ENCODE measurements at places on chromosomes 3 and 15.

DNA sequence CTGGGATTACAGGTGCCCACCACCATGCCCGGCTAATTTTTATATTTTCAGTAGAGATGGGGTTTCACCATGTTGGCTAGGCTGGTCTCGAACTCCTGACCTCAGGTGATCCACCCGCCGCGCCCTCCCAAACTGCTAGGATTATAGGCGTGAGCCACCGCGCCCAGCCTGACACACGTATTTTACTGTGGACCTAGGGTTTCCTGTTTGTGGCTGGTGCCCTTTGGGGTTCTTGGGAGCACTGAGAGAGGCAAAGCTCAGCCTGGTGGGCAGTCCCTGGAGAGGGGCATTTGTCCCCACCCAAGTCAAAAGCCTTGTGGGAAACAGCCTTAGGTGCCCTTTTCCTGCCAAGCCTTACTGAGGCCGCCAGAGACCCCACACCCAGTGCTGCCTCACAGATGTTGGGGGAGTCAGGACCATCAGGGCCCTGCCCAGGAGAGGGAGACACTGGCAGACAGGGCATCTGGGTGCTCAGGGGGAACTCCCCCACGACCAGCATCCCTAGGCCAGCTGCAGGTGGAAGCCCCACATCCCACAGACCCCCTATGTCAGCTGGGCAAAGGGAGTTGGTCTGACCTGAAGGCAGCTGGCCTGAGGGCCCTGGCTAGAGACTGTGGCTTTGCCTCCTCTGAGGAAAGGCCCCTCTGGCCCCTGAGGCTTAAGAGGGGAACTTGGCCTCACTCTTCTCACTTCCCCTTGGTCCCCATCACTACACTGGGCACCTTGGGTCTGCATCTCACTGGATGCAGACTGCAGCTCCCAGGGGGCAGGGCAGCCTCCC lies 35.1 kb downstream of the DNAH1 start:
- no peak for DNase-seq

GRCh38 chr3:46936733-46937250 lies 39.8 kb downstream of the CCDC12 start:
- DNase-seq = no peak

DNA sequence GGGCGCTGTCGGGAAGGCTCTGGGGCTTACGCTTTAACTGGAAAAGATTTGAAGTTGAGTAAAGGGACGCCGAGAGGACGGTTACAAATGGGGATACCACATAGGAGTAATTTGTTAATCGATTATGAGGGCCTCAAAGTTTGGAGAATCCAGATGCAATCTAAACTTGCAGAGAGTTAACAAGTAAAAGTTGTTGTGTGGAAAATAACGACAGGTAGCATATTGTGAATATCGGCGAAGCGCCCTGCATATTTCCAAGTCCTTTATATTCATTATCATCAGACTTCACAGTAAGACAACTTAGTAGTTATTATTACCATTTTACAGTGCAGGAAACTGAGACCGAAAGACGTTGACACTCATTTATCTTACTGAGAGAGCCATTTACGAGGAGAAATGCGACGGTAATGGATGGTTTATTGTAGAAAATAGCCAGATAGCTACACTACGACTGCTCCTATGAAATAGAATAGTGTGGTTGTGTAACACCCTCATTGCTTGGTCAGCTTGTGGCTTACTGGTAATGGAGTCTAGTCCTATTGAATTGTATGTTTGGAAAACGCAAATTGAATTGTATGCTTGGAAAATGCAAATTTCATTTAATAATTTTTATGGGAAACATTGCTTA lies 700 bp downstream of the MKRN2 start:
- no peak for DNase-seq

- DNase-seq = no peak
These were observed 30.9 kb downstream of the UBE3A start for GRCh38 chr15:25407950-25408349.

GRCh38 chr3:44130249-44130648 lies 111.4 kb upstream of the TOPAZ1 start:
- no peak for DNase-seq

- no peak for DNase-seq
These were observed 16.5 kb upstream of the USP50 start for GRCh38 chr15:50562735-50563640.

- no peak for DNase-seq
These were observed 95.1 kb downstream of the TP63 start for GRCh38 chr3:189726277-189726676.

- no peak for DNase-seq
These were observed 48.5 kb upstream of the RYR3 start for GRCh38 chr15:33262306-33262705.
